GM23248 (cell line): ENCODE measurements at places on chromosomes 7 and 10. TPM values are rescaled to one million over a fixed set of nuclear protein-coding genes. Genes with fewer than 3 reads are reported as not detected.

- DNase-seq = peak; percentile 78
- no peak overlapping the region for H3K27ac ChIP-seq
- no peaks in the 10 kb centered on the region; the same call in none of the 2 replicates for H3K27me3 ChIP-seq
- H3K36me3 ChIP-seq = no peaks in the 10 kb centered on the region
- H3K4me3 ChIP-seq = peak overlapping the region; percentile 51; the same call in 1 of the 2 replicates
Measured at GRCh38 chr10:2985729-2986232, 81.6 kb upstream of the PFKP start.

The CYP2C8 gene
- not detected in 2 replicates for total RNA-seq

GRCh38 chr7:43568529-43568928 is 14.4 kb upstream of the STK17A start:
- DNase-seq = peak; percentile 44
- no peaks in the 10 kb centered on the region for H3K27me3 ChIP-seq
- no peak overlapping the region for H3K4me3 ChIP-seq
- H3K36me3 ChIP-seq = no peaks in the 10 kb centered on the region
- peak overlapping the region; percentile 98 for H3K27ac ChIP-seq

- no peaks in the 10 kb centered on the region for H3K27me3 ChIP-seq
- peaks cover 23% of the 10 kb centered on the region for H3K36me3 ChIP-seq
- peak overlapping the region; percentile 99 for H3K27ac ChIP-seq
- H3K4me3 ChIP-seq = peak overlapping the region; percentile 82
- peaks cover 12% of the 10 kb centered on the region for H3K4me1 ChIP-seq
Measured at GRCh38 chr10:101031796-101032636, 982 bp downstream of the SFXN3 start.

The JAKMIP3 gene
- not detected in 2 replicates for total RNA-seq

- H3K36me3 ChIP-seq = no peaks in the 10 kb centered on the region
- no peaks in the 10 kb centered on the region for H3K27me3 ChIP-seq
- no peaks in the 10 kb centered on the region for H3K4me1 ChIP-seq
- H3K27ac ChIP-seq = no peak overlapping the region
- H3K4me3 ChIP-seq = no peak overlapping the region
Measured at GRCh38 chr7:152969335-152969734, 209.8 kb downstream of the ACTR3B start.

DNA sequence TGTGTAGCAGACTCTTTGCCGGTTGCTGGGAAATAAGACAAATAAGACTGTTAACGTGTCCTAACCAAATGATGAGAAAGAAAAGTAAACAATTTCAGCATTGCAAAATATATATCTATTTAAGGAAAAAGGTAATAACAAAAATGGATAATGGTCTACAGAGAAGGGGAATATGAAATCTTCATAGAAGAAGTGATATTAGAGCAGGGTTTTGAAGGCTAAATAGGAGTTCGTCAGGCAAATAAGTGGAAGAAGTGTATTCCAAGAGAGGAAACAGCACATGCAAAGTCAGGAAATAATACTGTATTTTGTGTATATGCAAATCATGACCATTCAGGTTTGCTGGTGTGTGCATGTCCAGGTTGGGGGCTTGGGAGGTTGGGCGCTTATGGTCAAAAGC is 55.3 kb upstream of the OSBPL3 start:
- H3K4me3 ChIP-seq = no peak overlapping the region
- peaks cover 12% of the 10 kb centered on the region for H3K4me1 ChIP-seq
- DNase-seq = no peak
- no peak overlapping the region for H3K27ac ChIP-seq
- no peaks in the 10 kb centered on the region for H3K36me3 ChIP-seq
- H3K27me3 ChIP-seq = no peaks in the 10 kb centered on the region

- no peaks in the 10 kb centered on the region for H3K36me3 ChIP-seq
- DNase-seq = no peak
- no peaks in the 10 kb centered on the region for H3K4me1 ChIP-seq
Measured at GRCh38 chr10:132462463-132463332, 65.7 kb downstream of the PWWP2B start.
